ENCODE measurements at places on chromosomes 5 and 9. TPM values are rescaled to one million over a fixed set of nuclear protein-coding genes. Genes with fewer than 3 reads are reported as not detected.

GRCh38 chr5:168528521-168529373, at the start of gene FBLL1:
FBLL1 (plus strand) TSS chr5:168529305; CDS start chr5:168529505, 200 bp downstream.
- H3K4me1 ChIP-seq, result peaks cover 7% of the 10 kb centered on the region
- H3K27me3 ChIP-seq, result peaks cover 23% of the 10 kb centered on the region
- H3K36me3 ChIP-seq, result no peaks in the 10 kb centered on the region
- DNase-seq, result peak; percentile 7

DNA sequence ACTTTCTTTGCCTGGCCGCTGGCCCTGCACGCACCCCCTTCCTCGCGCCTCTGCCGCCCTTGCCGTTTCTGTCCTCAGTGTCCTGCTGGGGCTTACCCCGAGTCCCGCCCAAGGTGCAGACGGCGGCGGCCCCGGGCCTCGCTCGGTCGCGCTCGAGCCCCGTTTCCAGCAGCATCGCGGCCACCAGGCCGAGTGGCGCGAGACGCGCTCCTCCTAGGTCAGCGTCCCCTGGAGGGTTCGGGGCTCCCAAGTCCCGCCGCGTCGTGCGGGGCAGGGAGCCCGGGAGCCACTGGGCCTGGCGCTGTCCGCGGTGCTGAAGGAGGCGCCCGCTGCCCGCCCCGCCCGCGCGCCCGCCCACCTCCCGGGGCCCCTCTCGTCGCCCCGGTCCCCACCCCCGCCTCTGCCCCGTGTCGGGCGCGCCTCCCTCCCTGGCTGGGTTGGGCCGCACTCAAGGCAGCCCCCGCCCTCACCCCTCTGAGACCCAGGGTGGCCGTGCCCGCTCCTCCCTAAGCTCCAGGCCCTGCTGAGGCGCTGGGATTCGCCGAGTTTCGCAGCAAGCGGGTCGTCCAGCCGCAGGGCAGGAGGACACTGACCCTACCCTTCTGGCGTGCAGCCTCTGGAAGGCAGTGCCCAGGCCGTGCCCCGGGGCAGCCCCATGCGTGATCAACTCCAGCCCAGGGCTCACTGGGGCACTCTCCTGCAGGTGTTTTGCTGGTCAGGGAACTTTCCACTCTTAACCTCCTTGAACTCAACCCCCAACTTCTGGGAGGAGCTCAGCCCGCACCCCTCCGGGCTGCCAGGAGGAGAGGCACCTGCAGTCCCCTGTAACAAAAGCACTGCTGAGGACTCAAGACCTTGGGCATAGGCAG, at the start of gene LHX3:
TSS of gene LHX3 (minus strand) at position 291 of the 869 bp plus-strand sequence. CDS start at position 175, 116 bp downstream.
- no peaks in the 10 kb centered on the region for H3K36me3 ChIP-seq
- no peak for DNase-seq
- H3K27ac ChIP-seq, result no peak within 1 kb of the TSS
- H3K4me3 ChIP-seq, result no peak within 1 kb of the TSS
- H3K4me1 ChIP-seq, result no peaks in the 10 kb centered on the region

DNA sequence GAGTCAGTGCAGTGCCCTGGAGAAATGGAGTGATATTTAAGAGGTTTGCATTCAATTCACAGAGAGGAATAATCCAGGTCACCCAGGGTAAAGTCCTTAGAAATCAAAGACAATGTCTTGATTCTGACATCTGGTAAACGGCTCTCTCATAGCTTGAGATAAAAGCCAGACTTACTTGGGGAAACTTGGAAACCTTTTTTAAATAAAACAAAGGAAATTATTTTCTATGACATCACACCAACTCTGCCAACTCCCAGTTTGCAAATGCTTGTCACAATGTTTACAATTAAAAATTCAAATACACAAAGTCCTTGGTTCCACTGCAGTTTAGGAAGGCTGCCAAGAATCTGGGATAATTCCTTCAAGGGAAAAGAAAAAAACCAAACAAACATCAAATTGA, 255.1 kb upstream of the NREP start:
- DNase-seq, result peak; percentile 48
- no peak overlapping the region for H3K27ac ChIP-seq
- H3K4me1 ChIP-seq, result peaks cover 6% of the 10 kb centered on the region
- H3K27me3 ChIP-seq, result no peaks in the 10 kb centered on the region

- no peak overlapping the region for H3K4me3 ChIP-seq
- no peak overlapping the region for H3K27ac ChIP-seq
- DNase-seq, result peak; percentile 59
- H3K36me3 ChIP-seq, result no peaks in the 10 kb centered on the region
- H3K27me3 ChIP-seq, result no peaks in the 10 kb centered on the region
These were observed 406.6 kb upstream of the TNC start for GRCh38 chr9:115524453-115525059.

Gene LMX1B
- total RNA-seq, result 0.45 TPM

GRCh38 chr9:31697956-31698355, 686.5 kb upstream of the ACO1 start:
- H3K27me3 ChIP-seq, result no peaks in the 10 kb centered on the region
- no peak for DNase-seq

DNA sequence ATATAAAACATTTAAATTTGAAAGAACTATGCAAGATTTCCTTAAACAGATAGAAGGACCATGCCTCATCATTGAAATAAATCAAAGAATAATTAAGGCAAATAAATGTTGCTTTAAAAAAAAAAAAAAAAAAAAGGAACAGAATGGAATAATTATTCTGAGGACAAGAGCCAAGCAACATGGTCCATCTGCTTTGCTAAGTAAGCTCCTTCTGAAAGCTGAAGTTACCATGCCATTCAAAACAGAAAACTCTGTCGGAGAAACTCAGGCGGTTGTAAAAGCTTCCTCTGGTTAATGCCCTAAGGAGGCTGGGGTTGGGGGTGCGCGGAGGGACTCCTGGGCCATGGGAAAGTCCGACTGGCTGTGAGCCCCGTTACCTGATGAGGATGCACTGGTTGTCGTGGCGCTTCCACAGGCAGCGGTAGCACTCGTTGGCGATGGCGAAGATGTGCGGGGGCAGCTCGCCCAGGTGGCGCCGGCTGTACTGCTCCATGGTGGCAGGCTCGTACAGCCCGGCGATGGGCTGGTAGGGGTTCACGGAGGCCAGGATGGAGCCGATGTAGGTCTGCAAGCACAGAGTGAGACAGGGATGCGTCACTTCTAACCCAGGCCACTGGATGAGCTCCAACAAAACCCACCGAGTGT, 141.7 kb downstream of the MYO10 start:
- DNase-seq, result no peak
- no peaks in the 10 kb centered on the region for H3K27me3 ChIP-seq
- H3K4me3 ChIP-seq, result no peak overlapping the region
- no peak overlapping the region for H3K27ac ChIP-seq
- H3K36me3 ChIP-seq, result no peaks in the 10 kb centered on the region

All from astrocyte (in vitro differentiated cells and primary cell).